ENCODE measurements at places on chromosomes 5 and 9. TPM values are rescaled to one million over a fixed set of nuclear protein-coding genes. Genes with fewer than 3 reads are reported as not detected.
A peak's percentile ranks its signal among the peaks of the same experiment; 100 is the strongest.

- H3K27ac ChIP-seq, result no peak overlapping the region
- DNase-seq, result no peak
- no peaks in the 10 kb centered on the region for H3K4me1 ChIP-seq
- no peak overlapping the region for H3K4me3 ChIP-seq
- H3K36me3 ChIP-seq, result no peaks in the 10 kb centered on the region
Observed at GRCh38 chr5:127041571-127041970, 11.2 kb upstream of the MARCHF3 start.

DNA sequence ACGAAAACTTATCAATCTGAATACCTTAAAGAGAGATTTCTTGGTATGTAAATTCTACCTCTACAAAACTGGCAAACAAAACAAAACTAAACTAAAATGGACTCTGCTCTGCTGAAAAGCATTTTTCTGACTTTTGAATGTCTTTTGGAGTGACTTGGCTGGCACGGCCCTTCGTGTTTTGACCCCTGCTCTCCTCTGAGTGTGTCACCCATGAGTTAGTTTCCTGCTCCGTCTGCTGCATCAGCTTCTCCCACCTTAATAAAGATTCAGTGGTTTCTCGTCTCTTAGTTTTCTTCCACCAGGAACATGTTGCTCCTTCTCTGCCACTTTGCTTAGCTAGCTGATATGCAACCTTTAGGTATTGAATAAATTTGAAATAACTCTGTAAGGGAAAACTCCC lies 1084.0 kb upstream of the CDH18 start:
- H3K4me3 ChIP-seq, result no peak overlapping the region
- no peaks in the 10 kb centered on the region for H3K36me3 ChIP-seq
- no peaks in the 10 kb centered on the region for H3K4me1 ChIP-seq
- H3K27ac ChIP-seq, result no peak overlapping the region
- H3K27me3 ChIP-seq, result no peaks in the 10 kb centered on the region

DNA sequence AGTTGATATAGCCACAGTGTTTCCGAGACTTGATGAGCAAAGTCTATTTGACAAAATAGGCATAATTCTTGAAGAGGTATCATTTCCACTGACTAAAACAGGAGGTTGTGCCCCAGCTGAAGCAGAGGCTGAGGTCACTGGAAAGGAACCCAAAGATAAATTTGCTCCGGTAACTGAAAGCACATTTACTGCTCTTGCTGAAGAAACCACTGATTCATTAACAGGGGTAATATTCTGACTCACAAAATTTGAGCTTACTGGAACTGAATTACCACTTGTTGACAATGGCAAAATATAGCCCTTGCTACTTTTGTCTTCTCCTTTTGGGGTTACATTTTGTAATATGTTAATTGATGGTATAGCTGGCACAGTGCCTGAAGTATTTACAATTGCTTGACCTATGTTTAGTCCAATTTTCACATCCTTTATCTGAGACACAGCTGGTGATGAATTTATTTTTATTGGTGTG lies 30.2 kb downstream of the MLANA start:
- no peak overlapping the region for H3K27ac ChIP-seq
- DNase-seq, result no peak
- no peaks in the 10 kb centered on the region for H3K4me1 ChIP-seq
- no peak overlapping the region for H3K4me3 ChIP-seq
- H3K27me3 ChIP-seq, result no peaks in the 10 kb centered on the region

GRCh38 chr5:143594902-143595818 lies 191.7 kb upstream of the NR3C1 start:
- H3K4me1 ChIP-seq, result peaks cover 59% of the 10 kb centered on the region
- no peaks in the 10 kb centered on the region for H3K36me3 ChIP-seq
- H3K27me3 ChIP-seq, result no peaks in the 10 kb centered on the region
- H3K27ac ChIP-seq, result peak overlapping the region; percentile 89
- H3K4me3 ChIP-seq, result no peak overlapping the region

DNA sequence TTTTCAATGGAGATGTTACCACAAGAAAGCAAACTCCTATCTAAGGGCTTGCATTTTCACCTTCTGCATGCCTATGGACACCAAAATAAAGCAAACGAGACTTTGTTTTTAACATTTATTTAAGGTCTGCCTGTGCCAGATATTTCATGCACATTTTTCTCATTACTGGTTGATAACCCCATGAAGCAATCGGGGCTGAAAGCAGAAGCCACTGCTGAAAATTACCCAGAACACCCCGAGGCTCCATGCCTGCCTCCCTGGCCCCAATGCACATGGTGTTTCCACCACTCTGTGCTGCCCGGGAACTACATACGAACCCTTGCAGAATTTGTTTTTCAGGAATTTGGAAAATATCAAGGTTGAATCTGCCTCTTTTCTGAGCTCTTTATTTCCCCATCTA lies 240.1 kb downstream of the NR2F1-AS1 start:
- DNase-seq, result no peak
- H3K27me3 ChIP-seq, result no peaks in the 10 kb centered on the region
- H3K4me3 ChIP-seq, result no peak overlapping the region
- H3K36me3 ChIP-seq, result no peaks in the 10 kb centered on the region
- H3K4me1 ChIP-seq, result no peaks in the 10 kb centered on the region
- H3K27ac ChIP-seq, result no peak overlapping the region

DNA sequence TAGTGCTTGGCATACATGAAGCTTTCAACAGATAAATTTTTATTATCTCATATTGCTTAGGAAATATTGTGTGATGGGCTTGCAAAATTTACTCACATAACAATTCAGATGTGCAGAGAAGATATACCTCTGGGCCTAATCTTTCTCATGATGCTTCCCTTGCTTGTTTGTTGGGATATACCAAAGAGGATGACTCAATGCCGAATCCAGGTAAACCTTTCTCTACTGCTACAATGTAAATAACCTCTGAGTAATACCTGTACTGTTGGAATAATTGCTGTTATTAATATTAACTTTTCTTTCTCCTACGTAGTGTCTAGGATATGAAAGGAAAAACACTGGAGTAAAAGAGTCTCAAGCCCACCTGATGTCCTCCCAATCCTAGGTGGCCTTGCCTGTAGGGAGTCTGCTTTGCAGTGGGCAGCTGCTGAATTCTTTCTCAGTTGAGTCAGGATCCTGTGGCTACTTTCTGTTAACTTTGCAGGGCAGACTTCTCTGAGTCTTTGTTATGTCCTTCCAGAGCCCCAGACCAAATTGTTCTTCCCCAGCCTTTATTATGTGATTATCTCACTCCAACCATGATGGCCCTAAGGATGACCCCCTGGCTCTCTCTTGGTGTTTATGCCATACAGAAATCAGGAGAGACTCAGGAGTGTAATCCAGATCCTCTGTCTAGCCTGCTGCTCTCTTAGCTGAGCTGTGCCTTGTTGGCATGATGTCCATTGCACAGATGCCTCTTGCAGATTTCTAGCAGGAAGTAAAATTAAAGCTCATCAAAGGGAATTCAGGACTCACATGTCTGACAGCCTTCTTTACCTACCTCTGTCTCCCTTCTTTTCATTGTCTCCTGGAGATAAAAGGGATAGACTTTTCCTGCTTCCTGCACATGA lies 208.1 kb downstream of the SNX18 start:
- no peaks in the 10 kb centered on the region for H3K27me3 ChIP-seq
- DNase-seq, result no peak

GRCh38 chr5:139046551-139046950 lies 151.6 kb downstream of the SIL1 start:
- H3K27me3 ChIP-seq, result no peaks in the 10 kb centered on the region
- H3K4me1 ChIP-seq, result no peaks in the 10 kb centered on the region
- no peak for DNase-seq
- no peaks in the 10 kb centered on the region for H3K36me3 ChIP-seq
- H3K27ac ChIP-seq, result no peak overlapping the region

DNA sequence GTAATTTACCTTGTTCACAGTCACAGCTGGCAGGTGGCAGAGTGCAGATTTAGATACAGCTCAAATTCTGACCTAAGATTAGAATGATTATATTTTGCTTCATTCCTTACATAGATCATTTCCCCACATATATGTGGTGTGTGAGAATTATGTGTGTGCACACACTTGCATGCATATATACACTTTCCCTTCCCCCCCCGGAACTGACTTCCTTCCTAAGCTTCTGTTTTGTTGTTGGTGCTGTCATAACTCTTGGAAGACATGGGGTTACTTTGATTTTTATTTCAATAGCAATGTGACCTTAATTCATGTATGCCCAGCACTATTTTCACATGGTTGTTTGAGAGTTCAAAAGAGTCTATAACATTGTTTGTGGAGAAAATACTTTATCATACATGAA lies 112.8 kb downstream of the CMYA5 start:
- H3K4me1 ChIP-seq, result no peaks in the 10 kb centered on the region
- no peak overlapping the region for H3K27ac ChIP-seq
- H3K4me3 ChIP-seq, result no peak overlapping the region
- H3K27me3 ChIP-seq, result no peaks in the 10 kb centered on the region
- no peaks in the 10 kb centered on the region for H3K36me3 ChIP-seq
- no peak for DNase-seq

DNA sequence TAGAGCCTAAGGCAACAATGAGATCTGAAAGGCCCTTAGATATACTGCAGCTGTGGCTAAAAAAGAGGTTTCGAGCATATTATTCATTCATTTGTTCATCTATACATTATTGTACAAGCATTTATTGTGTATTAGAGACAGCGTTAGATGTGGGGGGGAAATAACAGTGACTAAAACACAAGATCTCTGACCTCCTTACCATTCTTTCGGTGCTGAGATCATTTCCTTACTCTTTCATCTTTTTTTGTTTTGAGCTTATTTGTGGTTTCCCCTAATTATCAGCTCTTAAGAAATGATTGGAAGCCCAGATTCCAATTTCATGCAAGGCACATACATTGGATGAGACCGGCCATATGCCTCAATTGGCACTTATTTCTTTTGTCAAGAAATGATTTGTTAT lies 113.2 kb downstream of the SEC61B start:
- no peak overlapping the region for H3K4me3 ChIP-seq
- no peak for DNase-seq
- H3K36me3 ChIP-seq, result no peaks in the 10 kb centered on the region

DNA sequence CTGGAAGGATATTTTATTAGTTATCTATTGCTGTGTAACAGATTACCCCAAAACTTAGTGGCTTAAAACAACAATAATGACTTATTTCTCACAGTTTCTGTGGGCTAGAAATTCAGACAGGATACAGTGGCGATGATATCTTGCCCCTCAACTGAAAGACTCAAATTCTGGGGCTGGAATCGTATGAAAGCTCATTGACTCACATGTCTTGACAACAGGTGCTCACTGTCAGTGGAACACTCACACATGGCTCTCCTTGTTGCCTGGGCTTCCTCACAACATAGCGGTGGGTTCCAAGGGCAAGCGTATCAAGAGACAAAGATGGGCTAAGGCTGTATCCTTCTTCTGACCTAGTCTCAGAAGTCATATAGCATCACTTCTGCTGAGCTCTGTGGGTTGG lies 3.7 kb upstream of the GNPDA1 start:
- H3K4me1 ChIP-seq, result peaks cover 4% of the 10 kb centered on the region
- H3K4me3 ChIP-seq, result no peak overlapping the region
- no peak for DNase-seq
- no peaks in the 10 kb centered on the region for H3K27me3 ChIP-seq
- no peak overlapping the region for H3K27ac ChIP-seq

GRCh38 chr5:57986761-57987341 lies 473.0 kb downstream of the PLK2 start:
- H3K27ac ChIP-seq, result no peak overlapping the region
- DNase-seq, result no peak
- H3K36me3 ChIP-seq, result no peaks in the 10 kb centered on the region
- H3K27me3 ChIP-seq, result no peaks in the 10 kb centered on the region
- H3K4me1 ChIP-seq, result peaks cover 8% of the 10 kb centered on the region
- H3K4me3 ChIP-seq, result no peak overlapping the region

- no peaks in the 10 kb centered on the region for H3K27me3 ChIP-seq
- no peaks in the 10 kb centered on the region for H3K36me3 ChIP-seq
- H3K4me1 ChIP-seq, result no peaks in the 10 kb centered on the region
- H3K4me3 ChIP-seq, result no peak overlapping the region
- DNase-seq, result no peak
Observed at GRCh38 chr9:88789785-88790184, 201.5 kb upstream of the S1PR3 start.

DNA sequence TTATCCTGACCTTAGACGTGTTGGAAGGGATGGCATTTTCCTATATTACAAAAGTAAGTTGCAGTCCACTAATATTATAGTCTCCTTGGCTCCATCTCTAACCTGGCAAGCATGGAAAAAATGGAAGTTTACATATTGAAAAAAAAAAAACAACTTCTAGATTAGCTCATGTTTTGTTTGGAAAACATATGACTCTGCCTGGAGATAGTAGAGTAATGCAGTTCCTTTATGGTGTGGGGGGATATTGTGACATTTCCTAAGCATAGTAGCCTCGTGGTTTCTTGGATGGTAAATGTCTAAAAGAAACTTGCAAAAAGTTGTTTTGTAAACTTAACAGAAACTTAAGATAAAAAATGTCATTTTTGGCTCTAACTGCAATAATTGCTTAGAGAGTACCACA lies 244.4 kb upstream of the FBXL7 start:
- no peaks in the 10 kb centered on the region for H3K27me3 ChIP-seq
- H3K27ac ChIP-seq, result no peak overlapping the region
- no peaks in the 10 kb centered on the region for H3K4me1 ChIP-seq
- H3K4me3 ChIP-seq, result no peak overlapping the region
- H3K36me3 ChIP-seq, result no peaks in the 10 kb centered on the region

Gene DBN1
- 139 TPM for total RNA-seq

Gene HINT2
- 88.0 TPM for total RNA-seq

Gene IL31RA
- not detected for total RNA-seq

Gene TAF11L4
- total RNA-seq, result not detected

Gene PRSS3
- 33.8 TPM for total RNA-seq

Gene SLC46A2
- total RNA-seq, result not detected

Gene IQGAP2
- 89.4 TPM for total RNA-seq

Gene CCDC152
- total RNA-seq, result not detected

Gene KIF4B
- total RNA-seq, result 0.14 TPM
